ENCODE measurements at places on chromosomes 5 and 9.

- peak; percentile 89 for DNase-seq
Observed at GRCh38 chr9:83432104-83432627, 106.0 kb downstream of the FRMD3 start.

DNA sequence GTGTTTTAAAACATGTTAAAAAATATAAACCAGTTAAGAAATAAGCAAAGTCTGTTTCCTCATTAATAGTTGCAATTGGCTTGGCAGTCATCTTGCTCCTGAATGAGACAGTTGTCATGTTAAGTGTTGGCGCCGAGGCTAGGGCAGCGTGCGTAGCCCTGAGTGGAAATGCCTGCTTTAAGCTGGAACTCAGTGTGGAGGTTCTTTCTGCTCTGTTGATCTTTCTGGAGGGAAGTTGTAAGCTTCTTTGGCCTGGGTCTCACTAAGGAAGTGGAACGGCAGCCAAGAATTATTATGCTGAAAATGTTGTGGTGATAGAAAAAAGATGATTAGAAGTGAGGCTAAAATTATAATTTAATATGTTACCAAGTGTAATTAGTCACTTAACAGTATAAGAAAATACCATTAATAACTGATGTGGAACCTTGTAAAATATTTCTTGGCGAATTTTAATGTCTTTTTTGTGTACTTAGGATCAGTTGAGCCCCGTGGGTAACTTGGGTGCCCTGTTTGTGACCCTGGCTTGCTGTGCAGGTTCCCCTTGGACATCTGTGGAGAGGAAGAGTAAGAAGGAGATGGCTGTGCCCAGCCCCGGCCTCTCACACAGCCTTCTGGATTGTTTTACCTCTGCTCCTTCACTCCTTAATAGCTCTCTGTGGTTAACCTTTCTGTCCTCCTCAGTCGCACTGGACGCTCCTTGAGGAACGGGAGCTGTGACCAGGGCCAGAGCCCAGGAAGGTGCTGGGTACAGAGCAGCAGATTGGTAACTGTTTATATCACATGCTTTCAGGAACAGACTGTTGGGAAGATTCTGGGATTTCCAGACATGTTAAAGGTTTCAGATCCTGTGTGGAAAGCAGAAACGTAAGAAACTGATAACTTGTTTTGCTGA, 31.0 kb downstream of the PCBD2 start:
- DNase-seq: no peak

DNA sequence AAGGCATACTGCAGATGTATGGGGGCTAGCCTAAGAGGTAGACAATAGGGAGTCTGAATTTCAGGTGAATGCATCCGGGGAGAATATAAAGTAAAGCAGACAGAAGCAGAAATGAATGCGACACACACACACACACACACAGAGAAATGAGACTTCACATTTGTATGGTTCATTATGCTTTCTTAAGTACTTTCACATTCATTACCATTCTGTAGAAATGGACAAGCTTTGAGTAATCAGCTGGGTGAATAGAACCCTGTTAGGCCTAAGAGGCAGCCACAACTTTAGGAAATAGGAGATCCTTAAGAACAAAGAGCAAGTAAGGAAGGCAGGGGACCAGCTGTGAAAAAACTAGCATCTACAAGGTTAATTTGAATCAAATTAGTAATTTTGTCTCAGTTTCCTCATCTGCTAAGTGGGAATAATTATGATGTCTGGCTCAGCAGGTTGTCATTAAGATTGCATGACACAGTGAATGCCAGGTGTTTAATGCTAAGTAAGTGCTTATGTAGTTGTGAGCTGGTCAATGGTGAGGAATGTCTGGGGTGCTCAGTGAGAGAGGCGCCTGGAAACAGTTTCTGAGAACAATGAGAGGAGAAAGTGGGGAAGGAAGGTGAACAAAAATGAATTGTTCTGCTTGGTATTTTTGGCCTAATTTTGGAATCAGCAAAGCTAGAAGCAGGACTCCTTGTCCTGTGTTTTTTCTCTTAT, 265.8 kb upstream of the CLINT1 start:
- no peak for DNase-seq

GRCh38 chr5:68260467-68260866, 44.9 kb downstream of the PIK3R1 start:
- DNase-seq: no peak

DNA sequence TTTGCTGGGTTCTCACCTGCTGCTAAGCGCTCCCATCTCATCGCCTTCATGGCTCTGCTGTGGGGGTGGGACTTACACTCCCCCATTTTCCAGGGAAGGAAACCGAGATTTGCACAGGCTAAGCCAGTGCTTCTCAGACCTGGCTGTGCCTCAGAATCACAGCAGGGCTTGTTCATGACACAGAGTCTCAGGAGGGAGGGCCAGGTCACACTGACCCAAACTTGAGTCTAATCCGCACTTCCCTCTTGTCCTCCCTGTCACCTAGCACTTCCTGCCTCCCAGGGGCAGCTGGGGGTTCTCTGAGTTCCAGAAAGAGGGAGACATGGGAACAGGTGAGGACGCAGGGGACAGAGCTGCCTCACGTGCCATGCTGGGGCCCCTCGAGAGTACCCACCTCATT, 15.6 kb upstream of the IER5L start:
- no peak for DNase-seq
